Gastroesophageal sphincter (tissue), 4 donors: ENCODE measurements at places on chromosomes 2 and 18. TPM values are rescaled to one million over a fixed set of nuclear protein-coding genes. Genes with fewer than 3 reads are reported as not detected.

The REV1 gene
- total RNA-seq = 56.4 TPM

The C1QL2 gene
- not detected for total RNA-seq

The TMEM178A gene
- 4.0 TPM for total RNA-seq

The LYPD6 gene
- 2.0 TPM for total RNA-seq

The ABHD3 gene
- total RNA-seq = 18.6 TPM

The DNAJC5G gene
- total RNA-seq = not detected

The TXNL4A gene
- 31.5 TPM for total RNA-seq

The RAMP1 gene
- total RNA-seq = 213 TPM

The LINC00305 gene
- not detected for total RNA-seq

The C2orf66 gene
- total RNA-seq = 0.13 TPM

The RBFA gene
- 37.5 TPM for total RNA-seq

The SKA1 gene
- not detected for total RNA-seq

The ABHD1 gene
- total RNA-seq = not detected

The EVA1A gene
- total RNA-seq = 0.74 TPM

The RAB17 gene
- 0.81 TPM for total RNA-seq

The BCL2 gene
- total RNA-seq = 41.7 TPM

The OSBPL1A gene
- 118 TPM for total RNA-seq

The NXPH2 gene
- total RNA-seq = not detected

The GPR17 gene
- not detected for total RNA-seq

The NTSR2 gene
- not detected for total RNA-seq

The APLF gene
- total RNA-seq = 11.5 TPM

The DSC1 gene
- total RNA-seq = not detected

The TRIM54 gene
- total RNA-seq = 0.15 TPM

The HOXD12 gene
- not detected for total RNA-seq

The SLC5A6 gene
- total RNA-seq = 8.3 TPM

The CRYBA2 gene
- not detected for total RNA-seq

The APCDD1 gene
- 45.0 TPM for total RNA-seq

The CCDC74B gene
- total RNA-seq = 3.8 TPM

The MYOM1 gene
- total RNA-seq = 14.8 TPM

The SLC5A7 gene
- total RNA-seq = 1.6 TPM

The IL1B gene
- 2.7 TPM for total RNA-seq

The ZNF407 gene
- total RNA-seq = 29.1 TPM

The TEX44 gene
- total RNA-seq = not detected
